KBM-7 (cell line): ENCODE measurements at places on chromosomes 7 and 10.
A peak's percentile ranks its signal among the peaks of the same experiment; 100 is the strongest.

DNA sequence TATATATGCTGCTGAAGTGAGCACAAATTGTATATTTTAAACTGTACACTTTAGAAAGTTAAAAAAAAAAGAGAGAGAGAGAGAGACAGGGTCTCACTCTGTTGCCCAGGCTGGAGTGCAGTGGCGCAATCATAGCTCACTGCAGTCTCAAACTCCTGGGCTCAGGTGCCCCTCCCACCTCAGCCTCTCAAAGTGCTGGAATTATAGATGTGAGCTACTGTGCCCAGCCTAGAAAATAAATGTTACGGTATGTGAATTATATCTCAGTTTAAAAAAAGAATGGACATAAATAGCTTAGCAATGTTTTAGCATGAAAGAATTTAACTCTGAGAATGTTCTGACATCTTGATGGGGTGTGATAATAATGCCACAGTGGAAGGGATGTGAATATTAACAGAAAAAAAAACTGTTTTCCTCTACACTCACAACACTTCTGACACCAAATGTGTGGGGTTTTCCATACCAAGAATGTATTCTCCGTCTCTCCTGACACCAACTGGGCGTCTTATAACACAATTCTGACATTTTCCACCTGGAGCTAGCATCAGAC is 162.1 kb downstream of the PLCE1 start:
- DNase-seq = no peak

- no peak for DNase-seq
Measured at GRCh38 chr7:98238076-98238475, 14.0 kb downstream of the TECPR1 start.

GRCh38 chr7:130961128-130961601 is 227.2 kb upstream of the KLF14 start:
- DNase-seq = peak; percentile 96

DNA sequence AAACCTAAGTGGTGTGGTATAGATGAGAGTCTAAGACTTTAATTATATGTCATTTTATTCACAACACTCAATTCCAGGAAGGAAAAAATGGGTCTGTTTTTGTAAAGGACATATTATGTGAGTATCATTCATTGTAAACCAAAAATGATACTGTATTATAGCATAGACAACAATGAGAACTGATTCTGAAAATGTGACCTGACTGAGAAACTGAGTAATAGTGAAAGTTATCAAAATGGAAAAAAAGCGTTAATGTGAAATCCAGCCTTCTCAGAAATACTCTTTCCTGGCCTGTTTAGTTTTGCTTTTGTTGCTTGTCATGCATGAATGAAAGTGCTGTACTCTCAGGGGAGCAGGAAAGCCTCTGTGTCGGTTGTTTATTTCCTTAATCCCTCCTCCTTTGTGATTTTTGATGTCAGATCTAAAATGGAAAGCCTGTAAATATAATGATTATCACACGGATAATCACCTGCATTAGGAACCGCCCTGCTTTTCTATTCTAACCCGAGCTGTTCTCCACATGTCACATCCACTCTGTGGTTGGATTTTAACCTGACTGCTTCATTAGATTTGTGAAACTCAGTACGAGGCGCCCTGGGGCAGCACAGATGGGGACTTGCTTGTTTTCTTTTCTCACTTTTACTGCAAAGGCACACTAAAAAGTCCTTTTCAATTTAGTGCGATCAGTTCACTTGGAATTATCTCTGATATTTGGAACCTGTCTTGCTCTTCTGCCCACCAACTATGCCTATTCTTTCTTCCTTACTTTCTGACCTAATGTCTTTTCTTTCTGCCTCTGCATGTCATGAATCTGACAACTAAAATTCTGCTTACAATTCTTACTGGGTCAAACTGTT is 240.9 kb upstream of the KAT6B start:
- DNase-seq = peak; percentile 44

DNA sequence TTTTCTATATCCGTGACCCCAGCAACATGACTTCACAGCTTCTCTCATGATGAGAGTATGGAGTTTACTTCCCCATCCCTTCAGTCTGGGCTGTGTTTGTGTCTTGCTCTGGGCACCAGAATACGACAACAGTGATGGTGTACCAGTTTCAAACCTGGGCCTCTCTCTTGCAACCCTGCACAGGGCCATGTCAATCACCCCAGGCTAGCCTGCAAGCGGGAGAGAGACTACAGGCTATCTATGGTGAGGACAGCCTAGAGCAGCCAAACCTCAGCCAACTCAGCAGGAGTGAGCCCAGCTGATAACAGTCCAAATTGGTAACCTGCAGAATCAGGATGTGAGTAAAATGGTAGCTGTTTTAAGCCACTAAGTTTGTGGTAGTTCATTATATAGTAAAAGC is 235.8 kb downstream of the CHCHD3 start:
- no peak for DNase-seq

DNA sequence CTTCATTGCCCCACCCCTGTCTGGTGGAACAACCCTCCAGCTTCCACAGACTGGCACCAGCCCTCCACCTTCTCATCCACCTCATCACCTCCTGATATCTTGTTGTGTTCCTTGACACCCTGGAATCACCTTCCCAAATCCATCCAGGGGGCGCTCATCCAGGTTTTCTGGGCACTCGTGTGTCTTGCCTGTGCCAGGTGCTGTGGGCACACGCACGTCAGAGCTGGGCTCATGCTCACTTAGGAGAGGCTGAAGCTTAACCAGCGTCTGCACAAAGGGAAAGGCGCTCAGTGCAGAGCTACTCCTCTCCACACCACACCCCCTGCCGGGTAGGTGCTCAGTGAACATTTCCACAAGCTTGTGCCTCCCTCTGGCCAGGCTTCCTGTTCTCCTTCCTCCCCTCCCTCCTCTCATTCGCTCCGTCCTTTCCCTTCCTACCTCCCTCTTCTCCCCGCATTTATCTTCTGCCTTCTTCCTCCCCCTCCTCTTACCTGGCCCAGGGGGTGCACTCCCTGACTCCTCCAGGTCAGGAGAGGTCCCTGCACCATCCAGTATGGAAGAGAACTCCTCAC is 4.8 kb downstream of the ADCYAP1R1 start:
- no peak for DNase-seq

DNA sequence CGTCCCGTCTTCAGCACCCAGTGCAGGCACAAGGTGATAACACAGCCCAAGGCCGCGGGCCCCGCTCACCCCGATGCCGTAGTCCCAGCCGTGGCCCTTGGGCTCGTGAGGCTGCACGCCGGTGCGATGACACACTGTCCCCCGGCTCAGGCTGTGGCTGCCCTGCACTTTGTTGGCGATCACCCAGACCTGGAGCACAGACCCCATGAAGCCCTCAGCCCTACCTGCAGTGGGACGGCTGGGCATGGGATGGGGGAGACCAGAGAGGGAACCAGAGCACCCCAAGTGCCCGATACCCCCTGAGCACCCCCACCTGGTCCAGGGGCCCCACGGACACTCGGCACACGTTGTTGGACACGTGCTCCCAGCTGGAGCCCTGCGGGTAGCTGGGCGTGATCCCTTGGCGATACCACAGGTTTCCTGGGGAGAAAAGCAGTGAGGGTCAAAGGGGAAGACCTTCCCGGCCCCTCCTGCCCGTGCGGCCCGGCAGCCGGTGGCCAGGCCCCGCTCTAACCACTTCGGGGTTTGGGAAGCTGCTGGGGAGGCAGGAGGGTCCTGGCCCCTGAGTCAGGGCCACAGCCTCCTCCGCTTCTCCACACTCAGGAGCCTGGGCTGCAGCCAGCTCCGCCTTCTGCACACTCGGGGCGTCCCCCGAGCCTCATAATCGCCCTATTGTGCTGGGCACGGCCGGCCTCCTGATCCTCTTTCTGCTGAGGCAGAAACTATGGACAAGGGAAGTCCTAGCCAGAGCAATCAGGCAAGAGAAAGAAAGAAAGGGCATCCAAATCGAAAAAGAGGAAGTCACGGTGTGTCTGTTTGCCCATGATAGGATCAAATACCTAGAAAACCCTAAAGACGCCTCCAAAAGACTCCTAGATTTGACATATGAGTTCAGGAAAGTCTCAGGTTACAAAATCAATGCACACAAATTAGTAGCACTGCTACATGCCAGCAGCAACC is 6.7 kb downstream of the BHLHA15 start:
- peak; percentile 96 for DNase-seq

DNA sequence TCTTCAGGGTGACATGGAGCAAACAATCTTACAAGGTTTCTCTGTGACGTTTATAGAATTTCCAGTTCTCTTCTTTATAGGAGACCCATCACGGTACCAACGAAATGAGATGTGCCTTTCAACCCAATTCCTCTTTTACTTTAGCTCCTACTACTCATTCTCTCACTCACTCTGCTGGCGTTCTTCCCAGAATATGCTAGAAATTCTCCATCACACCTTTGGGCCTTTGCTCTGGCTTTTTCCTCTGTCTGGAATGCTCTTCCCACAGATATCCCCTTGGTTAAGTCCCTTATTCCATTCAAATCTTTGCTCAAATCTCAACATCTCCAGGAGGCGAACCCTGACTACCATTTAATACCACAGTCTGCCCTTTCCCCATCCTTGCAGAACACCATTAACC is 39.0 kb downstream of the SEMA3C start:
- DNase-seq = no peak

GRCh38 chr10:77560052-77560451 is 77.6 kb downstream of the KCNMA1 start:
- DNase-seq = no peak

GRCh38 chr7:39199951-39200350 is 222.2 kb downstream of the POU6F2 start:
- DNase-seq = no peak

DNA sequence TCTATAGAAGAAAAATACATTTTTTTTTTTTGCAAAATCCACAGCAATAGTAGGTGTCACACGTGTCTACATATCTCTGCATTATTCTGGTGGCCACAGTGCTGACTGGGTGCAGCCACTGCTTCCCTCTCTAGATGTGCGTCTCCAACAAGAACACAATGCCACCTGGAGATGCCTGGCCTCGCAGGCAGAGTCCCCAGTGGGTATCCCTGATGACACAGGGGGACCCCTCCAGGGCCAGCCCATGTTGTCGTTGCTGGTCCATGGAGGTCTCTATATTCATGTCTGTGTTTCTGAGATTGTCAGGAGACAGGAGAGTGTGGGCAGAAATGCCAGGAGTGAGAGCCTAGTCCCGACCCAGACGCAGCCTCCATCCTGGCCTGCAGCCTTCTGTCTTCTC is 345.9 kb upstream of the SHH start:
- no peak for DNase-seq

GRCh38 chr10:34319197-34319846 is 495.8 kb downstream of the PARD3 start:
- no peak for DNase-seq

DNA sequence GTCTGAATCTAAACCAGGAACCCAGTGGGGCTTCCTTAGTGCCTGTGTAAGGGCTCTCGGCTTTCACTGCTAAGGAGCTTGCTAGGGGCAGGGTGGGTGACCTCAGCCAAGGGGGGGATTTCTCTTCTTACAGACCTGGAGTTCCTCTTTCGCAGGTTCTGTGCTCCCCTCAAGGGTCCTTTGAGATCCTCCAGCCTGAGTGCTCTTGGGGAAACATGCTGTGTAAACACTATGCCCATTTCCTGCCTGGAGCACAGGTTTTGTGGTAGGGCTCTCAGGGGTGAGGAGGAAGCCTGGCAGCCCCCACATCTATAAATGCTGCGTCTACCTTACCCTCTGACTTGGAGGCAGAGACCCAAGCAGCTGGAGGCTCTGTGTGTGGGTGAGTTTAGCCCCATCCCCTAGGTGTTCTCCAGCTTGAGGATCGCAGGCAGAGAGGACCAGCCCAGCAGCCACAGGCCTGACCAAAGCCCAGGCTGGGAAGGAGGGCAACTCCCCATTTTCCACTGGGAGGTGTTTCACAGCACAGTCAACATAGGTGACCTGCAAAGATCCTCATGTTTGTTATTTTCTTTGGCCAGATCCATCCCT is at the start of gene SFTPA1:
SFTPA1 (plus strand) TSS at position 339 of the 591 bp plus-strand sequence. CDS start 887 bp downstream, outside the sequence.
- DNase-seq = peak; percentile 32

DNA sequence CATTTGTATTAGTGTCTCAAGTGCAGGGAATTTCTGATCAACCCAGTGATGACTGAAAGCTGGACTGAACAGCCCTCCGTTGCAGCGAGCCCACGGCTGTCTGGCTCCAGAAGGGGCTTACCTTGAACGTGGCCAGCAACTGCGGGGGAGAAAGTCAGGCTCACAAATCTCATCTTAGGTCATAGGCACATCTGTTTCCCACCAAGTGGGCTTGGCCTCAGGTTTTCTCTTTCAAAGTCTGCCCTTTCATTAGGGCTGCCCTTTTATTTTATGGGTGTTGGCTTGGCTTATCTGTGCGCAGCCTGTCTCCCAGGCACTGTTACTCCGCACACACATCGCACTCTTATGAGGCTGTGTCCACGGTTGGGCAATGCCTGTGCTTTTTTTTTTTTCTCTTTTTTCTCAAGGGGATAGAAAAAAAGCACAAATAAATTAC is 178.0 kb downstream of the JCAD start:
- DNase-seq = no peak

- no peak for DNase-seq
Measured at GRCh38 chr10:6148908-6149307, 53.8 kb upstream of the PFKFB3 start.
